ENCODE measurements at places on chromosomes 4 and X.

GRCh38 chrX:119040432-119040831 lies 32.4 kb upstream of the CT47C1 start:
- no peak for DNase-seq

GRCh38 chr4:103853627-103854026 lies 133.8 kb upstream of the TACR3 start:
- no peak for DNase-seq

GRCh38 chr4:167222099-167222498 lies 12.2 kb downstream of the SPOCK3 start:
- DNase-seq, result no peak

- DNase-seq, result no peak
Measured at GRCh38 chr4:15799701-15800100, 21.6 kb downstream of the CD38 start.

GRCh38 chrX:79368441-79368840 lies 1.3 kb upstream of the ITM2A start:
- no peak for DNase-seq

- no peak for DNase-seq
Measured at GRCh38 chrX:133607419-133608348, 192.4 kb upstream of the GPC4 start.

Measured in right kidney (tissue), 9 donors.